ENCODE measurements at places on chromosomes 4 and X.
A peak's percentile ranks its signal among the peaks of the same experiment; 100 is the strongest.

GRCh38 chr4:129641179-129641578 is 545.2 kb downstream of the C4orf33 start:
- DNase-seq: no peak

DNA sequence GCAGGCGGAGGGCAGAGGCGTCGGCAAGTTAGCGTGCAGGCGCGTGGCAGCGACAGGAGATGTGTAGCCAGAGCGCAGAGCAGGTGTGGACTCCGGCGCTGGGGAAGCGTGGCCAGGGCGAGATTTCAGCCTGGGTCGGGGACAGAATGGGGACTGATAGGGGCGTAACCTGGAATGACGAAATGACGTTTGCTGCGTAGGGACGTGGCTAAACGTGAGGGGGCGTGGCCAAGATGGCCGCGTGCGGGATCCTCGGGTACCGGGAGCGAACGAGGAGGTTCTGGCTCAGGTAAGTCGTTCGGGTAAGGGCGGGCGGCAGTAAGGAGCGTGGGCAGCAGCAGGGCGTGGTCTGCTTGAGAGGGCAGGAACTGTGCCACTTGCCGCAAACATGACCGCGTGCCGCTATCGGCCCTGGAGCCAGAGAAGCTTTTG is 10.9 kb upstream of the CLTRN start:
- peak; percentile 66 for DNase-seq

GRCh38 chrX:146181858-146182257 is 364.2 kb downstream of the SLITRK2 start:
- DNase-seq: no peak

- no peak for DNase-seq
Measured at GRCh38 chr4:121457278-121457875, 76.6 kb upstream of the QRFPR start.

DNA sequence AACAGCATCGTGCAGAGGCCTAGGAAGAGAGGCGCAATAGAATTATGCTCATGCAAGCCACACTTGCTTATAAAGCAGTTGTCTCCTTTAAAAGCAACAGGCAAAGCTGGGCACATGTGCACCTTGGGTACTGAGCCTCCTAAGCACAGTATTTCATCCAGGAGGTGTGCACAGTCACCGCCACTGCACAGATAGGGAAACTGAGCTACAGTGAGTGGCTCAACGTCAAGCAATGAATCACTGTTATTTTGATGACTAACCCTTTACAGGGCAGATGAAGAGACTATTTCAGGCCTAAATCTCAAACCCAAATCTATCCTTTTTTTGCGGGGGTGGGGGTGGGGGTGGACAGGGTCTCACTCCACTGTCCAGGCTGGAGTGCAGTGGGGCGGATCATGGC is 42.3 kb downstream of the BCOR start:
- no peak for DNase-seq

- no peak for DNase-seq
Measured at GRCh38 chr4:140020457-140021361, 133.3 kb downstream of the MAML3 start.

GRCh38 chr4:68361146-68361589 is 11.3 kb upstream of the YTHDC1 start:
- DNase-seq: no peak

- no peak for DNase-seq
Measured at GRCh38 chr4:128590773-128591172, 218.7 kb upstream of the JADE1 start.

DNA sequence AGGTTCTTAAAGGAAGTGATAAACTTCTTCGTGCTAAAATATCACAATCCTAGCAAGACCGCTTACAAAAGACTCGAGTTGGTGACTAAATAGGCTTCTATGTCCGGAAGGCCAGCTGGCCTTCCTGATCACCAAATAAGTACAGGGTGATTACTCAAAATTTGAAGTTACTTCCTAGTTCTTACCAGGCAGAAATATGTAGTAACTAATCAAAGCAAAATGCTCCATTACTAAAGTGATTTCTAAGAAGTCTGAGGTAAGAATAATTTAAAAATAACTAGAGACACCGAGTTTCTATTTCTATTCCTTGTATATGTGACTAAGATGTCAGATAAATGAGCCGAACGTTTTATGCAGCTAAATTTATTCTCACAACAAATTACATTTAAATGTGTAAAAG is 62.2 kb downstream of the NSUN7 start:
- no peak for DNase-seq

- DNase-seq: no peak
Measured at GRCh38 chr4:7248857-7249256, 56.5 kb downstream of the SORCS2 start.

GRCh38 chr4:147865926-147866325 is 134.0 kb downstream of the ARHGAP10 start:
- no peak for DNase-seq

GRCh38 chrX:101057093-101057714 is 5.3 kb upstream of the TRMT2B start:
- no peak for DNase-seq

- no peak for DNase-seq
Measured at GRCh38 chr4:104630272-104630671, 135.6 kb upstream of the CXXC4 start.

GRCh38 chrX:73289039-73289438 is 74.4 kb upstream of the NAP1L2 start:
- no peak for DNase-seq

GRCh38 chr4:11675051-11675800 is 246.5 kb upstream of the HS3ST1 start:
- no peak for DNase-seq

- no peak for DNase-seq
Measured at GRCh38 chrX:53237056-53237455, 12.0 kb upstream of the KDM5C start.

GRCh38 chr4:38297061-38297460 is 336.9 kb downstream of the PTTG2 start:
- DNase-seq: no peak

DNA sequence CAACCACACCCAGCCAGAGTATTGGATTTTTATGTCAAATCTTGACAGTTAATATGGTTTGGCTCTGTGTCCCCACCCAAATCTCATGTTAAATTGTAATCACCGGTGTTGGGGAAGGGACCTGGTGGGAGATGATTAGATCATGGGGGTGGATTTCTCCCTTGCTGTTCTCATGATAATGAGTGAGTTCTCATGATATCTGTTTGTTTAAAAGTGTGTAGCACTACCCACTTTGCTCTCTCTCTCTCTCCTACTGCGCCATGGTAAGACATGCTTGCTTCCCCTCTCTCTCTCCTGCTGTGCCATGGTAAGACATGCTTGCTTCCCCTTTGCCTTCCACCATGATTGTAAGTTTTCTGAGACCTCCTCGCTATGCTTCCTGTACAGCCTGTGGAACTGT is 86.9 kb upstream of the COX18 start:
- DNase-seq: no peak

DNA sequence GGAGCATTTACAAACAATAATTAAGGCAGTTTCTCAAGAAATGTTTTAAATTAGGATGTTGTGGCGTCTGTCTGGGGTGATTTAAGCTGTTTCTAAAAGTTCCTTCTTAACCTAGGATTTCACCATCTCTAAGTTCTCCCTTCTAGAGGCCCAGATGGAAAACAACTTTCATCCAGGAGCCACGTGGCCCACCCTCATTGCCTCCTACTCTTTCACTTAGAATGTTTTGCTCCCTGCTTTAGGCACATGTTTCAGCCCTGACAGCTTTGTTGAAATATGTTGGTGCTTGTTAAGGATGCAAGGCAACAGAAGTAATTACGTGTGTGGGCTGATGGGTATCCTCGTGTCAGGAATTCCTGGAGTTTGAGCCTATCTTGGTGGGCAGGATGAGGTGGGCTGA is 131.3 kb downstream of the GUCY2F start:
- DNase-seq: no peak

Data from stimulated activated CD4-positive, alpha-beta T cell treated with anti-CD3 and anti-CD28 coated beads, TNF-alpha, amount 100 ng/mL, for 24 hours (primary cell).